ENCODE measurements at places on chromosomes 2 and 18.

DNA sequence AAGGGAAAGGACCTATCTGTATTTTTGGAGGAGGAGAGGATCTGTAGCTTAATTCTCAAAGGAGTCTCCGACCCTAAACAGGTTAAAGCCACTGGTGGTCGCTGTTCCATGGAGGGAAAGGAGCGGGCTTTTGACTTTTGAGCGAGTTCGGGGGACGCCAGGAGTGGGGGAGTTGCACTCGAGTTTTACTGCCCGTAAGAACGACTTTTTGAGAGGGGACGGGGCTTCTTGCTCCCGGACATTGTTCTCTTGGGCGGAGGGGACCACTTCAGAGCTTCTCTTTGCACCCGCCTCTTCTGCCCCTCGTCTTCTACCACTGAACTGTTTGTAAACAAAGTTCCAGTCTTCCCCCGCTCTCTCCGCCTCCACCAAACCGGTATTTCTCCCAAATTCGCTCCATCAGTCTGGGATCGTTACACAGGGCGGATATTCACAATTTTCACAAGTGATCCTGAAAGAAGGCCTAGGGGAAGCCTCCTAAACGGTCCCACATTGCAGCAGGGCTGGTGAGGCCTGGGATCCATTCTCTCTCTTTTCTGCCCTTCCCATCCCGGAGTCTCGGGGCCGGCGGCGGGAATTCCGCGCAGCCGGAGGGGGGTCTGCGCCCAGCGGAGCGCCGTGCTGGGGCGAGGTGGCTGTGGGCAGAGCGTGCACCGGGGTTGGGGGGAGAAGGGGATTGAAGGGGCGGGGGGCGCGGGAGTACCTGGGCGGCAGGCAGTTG lies 6.6 kb downstream of the DLX2 start:
- ATAC-seq: no peak

DNA sequence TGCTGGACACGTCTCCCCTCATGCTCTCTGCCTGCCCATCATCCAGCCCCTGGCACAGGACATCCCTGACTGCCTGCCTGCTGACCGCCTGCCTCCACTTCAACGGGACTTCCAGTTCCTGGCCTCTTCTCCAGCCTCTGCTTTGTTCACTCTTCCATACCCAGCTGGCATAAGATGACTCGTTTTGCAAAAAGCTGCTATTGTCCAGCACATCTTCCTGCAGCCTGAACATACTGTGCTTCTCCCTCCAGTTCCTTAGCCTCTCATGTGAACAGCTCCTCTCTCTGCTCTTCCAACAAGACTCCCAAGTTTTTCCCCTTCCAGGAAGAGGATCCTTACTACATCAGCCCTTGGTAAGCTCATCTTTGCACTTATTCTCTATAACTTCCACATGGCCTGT lies 62.4 kb upstream of the SKOR2 start:
- no peak for ATAC-seq

GRCh38 chr2:25505622-25506021 lies 163.9 kb upstream of the DNMT3A start:
- no peak for ATAC-seq

DNA sequence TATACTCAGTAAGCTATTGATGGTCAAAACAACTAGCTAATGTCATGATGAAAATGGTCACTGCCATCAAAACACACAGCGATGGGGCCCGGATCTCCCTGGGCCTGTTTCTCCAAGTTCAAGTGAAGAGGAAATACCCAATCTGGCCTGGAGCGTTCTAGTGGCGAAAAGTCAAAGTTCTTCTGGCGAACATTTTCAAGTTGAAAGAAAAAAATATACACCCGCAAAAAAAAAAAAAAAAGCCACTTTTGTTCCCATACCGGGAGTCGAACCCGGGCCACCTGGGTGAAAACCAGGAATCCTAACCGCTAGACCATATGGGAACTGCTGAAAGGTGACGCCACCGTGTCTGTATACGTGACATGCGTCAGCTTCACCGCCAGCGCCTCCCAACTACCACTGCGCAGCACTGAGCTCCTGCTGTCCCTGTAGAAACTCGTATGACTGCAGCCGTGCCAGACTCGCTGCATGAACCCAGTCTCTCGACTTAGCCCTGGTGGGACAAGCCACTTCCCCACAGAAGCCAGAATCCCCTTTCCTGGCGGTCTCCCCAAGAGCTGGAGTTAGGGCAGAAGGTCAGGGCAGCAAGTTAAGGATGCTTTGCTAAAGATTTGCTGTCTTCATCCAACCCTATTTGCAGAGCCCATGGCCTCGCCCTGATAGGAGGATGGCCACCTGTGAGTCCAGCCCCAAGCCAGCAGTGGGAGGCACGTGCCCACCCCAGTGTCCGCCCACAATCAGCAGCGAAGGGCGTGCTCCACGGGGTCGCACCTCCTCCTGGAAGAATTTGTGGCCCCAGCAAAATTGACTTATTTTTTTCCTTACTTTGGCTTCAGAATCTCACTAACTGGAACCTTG lies 5.6 kb upstream of the IMP4 start:
- ATAC-seq: no peak

DNA sequence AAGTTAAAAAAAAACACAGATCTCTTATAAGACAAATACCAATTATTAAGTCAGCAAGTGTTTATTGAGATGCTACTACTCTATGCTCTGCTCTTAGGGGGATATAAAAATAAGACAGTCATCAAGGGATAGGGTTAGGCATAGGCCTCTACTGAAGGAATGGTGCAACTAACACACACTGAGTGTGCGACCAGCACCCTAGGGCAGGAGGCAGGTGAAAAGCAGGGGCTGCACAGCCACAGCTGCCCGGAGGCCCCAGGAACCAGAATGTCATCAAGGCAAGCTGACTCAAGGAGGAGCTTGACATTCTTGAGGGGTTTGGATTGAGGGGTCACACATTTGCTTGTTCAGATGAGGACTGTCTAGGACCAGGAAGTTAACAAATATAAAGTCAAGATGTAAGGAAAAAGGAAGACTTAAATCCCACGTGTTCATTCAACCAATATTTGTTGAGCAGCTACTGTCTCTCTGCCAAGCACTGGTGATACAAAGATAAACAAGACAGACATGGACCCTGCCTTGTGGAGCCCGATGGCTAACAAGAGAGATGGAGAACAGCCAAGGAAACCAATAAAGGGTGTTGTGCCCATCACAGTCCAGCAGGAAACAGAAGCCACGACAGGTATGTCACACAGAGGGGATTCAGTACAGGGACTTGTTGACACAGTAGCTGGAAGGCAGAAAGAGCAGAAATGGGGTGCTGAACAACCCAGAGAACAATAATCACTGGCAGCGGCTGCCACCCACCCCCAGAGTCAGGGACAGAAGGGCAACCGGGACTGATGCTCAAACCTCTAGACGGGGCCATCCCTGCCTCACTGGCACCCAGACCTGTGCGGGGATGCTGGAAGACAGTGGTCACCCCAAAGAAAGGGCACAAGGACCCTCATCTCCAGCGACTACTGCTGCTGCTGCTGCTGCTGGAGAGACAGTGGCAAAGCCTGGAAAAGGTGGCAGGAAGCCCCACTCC lies 45.8 kb upstream of the MAL start:
- ATAC-seq: no peak

GRCh38 chr2:34112161-34112560 lies 513.1 kb upstream of the FAM98A start:
- no peak for ATAC-seq

DNA sequence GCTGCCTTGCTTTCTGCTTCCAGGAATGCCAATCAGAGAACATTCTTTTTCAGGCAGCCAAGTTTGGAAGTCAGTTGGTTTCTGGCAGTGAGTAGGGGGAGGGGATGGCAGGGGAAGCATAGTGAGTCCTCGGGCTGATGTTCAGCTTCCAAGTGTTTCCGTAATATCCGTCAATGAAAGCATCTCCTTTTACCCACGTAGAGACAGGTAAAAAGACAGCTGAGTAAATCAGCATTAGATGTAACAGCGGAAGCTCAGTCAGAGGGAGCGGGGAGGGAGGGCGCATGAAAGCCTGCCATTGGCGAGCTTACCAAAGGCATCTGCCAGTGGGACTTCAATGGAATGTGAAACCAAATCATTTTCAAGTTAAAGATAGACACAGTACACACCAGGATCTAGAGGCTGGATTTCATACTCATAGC lies 117.1 kb upstream of the DTNA start:
- ATAC-seq: no peak

DNA sequence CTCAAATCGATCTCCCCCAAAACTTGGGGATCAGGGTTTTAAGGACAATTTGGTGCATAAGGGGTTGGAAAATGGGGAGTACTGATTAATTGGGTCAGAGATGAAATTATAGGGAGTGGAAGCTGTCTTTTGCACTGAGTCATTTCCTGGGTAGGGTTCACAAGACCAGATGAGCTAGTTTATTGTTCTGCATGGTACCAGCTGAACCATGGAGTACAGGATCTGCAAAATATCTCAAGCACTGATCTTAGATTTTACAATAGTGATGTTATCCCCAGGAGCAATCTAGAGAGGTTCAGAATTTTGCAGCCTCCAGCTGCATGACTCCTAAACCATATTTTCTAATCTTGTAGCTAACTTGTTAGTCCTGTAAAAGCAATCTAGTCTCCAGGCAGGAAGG lies 73.1 kb downstream of the CPO start:
- ATAC-seq: no peak

Measured in stimulated activated memory B cell treated with anti-CD40 and anti-IgM and Interleukin-4, amounts not matched to agents 10 μg/mL and 1 μg/mL and 100 μg/mL, for 72 hours (primary cell).